Suppressor macrophage treated with lipopolysaccharide for 1 hour (primary cell): ENCODE measurements at places on chromosomes 2 and 18.

- DNase-seq = no peak
Observed at GRCh38 chr2:20207051-20207450, 17.9 kb downstream of the SDC1 start.

DNA sequence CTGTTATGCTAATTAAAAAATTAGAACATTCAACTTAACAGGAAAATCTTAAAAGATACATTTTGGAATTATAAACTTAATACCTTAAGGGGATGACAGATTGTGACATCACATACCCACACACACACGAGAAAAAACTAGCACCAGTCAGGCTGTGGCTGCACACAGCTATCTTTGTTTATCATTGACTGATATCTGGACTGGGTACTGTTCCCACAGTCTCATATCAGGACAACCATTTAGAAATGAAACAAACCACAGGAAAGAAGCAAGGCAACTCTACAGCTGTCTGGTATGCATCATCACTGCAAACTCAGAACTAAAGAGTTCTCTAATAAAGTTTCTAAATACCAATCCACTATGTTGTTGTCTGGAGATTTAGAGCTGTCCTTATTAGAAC, 210.9 kb upstream of the SMAD7 start:
- no peak for DNase-seq

GRCh38 chr2:122670897-122671296, 915.4 kb downstream of the TSN start:
- DNase-seq = no peak

DNA sequence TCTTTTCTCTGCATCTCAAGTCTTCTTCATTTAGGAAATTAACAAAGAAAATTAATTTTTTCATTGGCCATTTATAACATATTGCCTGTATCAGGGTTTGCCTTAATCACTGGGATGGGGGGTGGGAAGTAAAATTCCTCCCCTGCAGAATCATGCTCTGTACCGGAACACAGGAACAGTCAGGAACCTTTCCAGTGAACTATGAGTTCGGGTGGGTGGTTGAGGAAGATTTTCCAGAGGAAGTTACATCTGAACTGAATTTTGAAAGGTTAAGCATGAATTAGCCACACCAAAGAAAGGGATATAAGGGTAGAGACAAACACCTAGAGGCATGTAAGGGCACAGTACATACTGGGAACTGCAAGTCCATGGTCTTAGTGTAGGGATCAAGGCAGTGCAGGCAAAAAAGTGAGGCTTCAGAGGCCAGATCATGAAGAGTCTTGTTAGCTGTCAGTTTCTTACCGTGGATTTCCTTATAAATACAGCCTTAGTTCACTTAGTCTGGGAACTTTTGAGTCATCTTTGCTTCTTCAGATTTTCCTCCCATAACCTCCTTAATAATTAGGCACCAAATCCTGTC, 55.6 kb downstream of the FAM117B start:
- no peak for DNase-seq

- DNase-seq = no peak
Observed at GRCh38 chr2:237675316-237675715, 47.9 kb downstream of the LRRFIP1 start.

GRCh38 chr2:158381205-158381604, 75.3 kb downstream of the CCDC148 start:
- no peak for DNase-seq

- peak; percentile 79 for DNase-seq
Observed at GRCh38 chr2:197904446-197904845, 100.1 kb downstream of the PLCL1 start.

DNA sequence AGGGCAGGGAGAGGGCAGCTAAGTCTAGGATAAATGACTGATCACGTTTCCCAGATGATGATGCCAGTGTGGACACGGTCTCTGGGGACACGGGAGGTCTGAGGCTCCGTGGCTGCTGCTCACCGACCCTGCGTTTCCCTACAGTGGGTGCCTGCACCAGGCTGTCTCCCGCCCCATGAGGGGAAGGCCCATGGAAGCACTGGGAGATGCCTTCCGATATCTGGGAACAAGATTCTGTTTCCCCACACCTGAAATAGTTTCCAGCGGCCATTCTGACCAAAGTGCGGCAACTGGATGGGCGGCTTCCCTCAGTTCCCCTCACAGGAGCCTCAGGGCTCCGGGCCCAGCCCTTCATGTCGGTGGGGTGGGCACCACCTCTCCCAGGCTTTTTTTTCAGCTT, 83.1 kb downstream of the EDAR start:
- DNase-seq = no peak

GRCh38 chr2:18501156-18501555, 59.3 kb downstream of the RDH14 start:
- no peak for DNase-seq

DNA sequence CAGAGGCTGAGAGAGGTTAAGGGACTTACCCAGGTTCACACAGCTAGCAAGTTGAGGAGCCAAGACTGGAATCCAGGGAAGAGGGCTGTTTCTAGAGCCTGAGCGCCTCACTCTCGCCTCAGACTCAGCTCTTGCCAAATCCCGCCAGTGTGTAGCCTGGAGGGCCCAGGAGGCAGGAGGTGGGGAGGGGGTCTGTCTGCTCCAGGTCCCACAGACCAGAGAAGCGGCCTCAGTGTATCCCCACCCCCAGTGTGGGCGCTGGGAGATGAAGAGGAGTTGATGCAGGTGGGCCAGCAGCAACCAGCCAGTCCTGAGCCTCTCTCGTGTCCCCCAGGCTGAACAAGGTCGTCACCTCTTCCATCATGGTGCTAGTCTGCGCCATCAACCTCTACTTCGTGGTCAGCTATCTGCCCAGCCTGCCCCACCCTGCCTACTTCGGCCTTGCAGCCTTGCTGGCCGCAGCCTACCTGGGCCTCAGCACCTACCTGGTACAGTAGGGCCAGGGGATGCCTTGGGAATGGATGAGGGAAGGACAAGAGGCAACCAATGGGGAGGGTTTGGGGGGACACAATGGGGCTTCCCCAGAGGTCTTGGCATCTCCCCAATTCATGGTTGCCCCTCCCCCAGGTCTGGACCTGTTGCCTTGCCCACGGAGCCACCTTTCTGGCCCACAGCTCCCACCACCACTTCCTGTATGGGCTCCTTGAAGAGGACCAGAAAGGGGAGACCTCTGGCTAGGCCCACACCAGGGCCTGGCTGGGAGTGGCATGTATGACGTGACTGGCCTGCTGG, 5.2 kb upstream of the CTDSP1 start:
- no peak for DNase-seq

DNA sequence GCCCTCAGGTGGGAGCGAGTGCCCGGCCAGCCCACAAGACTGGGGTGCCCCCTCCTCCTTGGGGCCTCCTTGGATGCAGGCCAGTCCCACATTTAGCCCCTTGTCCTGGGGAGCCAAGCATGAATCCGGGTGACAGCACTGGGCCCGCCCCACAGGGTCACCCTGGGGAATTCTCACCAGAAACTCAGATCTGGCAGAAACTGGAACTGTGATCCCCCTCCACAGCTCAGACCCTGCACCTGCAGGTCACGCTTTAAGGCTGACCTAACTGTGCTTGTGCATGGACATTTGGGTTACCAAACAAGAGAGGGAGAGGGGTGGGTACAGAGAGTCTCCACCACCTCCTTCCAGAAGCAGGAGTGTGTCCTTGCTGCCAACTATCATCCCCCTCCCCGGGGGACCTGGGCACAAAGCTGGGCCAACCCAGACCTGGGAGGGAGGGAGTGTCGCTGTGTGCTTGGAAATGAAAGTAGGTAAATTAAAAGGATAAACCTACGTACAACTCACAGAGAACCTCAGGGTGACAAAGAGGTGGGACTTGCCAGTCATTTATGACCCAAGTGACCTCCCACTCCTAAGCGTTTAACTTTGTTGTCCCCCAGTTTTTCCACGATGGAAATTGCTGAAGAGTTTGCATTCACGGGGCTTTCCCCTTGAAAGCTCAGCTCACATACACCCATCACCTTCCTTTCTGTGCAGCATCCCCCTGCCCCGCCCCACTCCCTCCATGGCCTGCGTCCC, 9.1 kb downstream of the ITM2C start:
- no peak for DNase-seq

DNA sequence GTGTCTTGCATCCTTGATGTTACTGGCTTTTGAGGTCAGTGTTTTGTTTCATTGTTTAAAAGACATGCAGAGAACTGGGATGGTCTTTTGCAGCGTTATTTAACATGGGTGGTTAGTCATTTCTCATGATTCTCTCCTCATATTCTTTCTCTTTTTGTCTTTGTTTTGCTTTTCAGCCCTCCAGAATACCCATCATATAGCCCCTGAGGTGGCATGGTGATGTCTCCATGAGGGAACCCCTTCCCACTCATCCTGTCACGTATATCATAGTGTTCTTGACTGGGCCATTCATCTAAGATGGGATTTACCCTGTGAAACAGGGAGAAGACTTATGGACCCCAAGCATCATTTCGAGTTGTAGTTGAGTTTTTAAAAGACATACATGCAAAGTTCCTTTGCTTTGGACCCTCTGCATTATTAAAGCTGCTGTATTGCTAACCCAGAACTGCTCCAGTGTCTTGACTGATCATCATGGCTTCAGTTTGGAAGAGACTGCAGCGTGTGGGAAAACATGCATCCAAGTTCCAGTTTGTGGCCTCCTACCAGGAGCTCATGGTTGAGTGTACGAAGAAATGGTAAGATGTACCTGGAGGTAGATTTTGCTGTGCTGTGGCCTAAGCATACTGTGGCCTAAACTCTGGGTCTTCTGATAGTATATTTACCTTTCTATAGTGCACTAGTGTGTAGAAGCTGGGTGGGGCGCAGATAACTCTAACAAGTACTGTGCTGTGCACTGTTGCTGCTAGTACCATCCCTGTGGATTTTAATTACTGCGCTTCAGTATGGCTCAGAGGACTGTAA, 1.4 kb downstream of the EHBP1 start:
- DNase-seq = no peak

- DNase-seq = no peak
Observed at GRCh38 chr2:114039677-114040076, 149.8 kb downstream of the ACTR3 start.

DNA sequence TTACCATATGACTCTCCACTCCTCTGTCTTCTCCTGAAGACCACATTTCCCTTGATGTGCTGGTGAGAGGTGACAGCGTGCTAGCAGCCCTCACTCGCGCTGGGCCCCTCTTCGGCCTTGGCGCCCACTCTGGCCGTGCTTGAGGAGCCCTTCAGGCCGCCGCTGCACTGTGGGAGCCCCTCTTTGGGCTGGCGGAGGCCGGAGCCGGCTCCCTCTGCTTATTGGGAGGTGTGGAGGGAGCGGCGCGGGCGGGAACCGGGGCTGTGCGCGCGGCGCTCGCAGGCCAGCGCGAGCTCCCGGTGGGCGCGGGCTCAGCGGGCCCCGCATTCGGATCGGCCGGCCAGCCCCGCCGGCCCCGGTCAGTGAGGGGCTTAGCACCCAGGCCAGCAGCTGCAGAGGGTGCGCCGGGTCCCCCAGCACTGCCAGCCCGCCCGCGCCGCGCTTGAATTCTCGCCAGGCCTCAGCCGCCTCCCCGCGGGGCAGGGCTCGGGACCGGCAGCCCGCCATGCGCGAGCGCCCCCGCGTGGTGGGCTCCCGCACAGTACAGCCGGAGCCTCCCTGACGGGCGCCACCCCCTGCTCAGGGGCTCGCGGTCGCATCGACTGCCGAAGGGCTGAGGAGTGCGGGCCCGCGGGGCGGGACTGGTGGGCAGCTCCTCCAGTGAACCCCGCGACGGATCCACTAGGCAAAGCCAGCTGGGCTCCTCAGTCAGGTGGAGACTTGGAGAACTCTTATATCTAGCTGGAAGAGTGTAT, 246.6 kb upstream of the REG3G start:
- no peak for DNase-seq

GRCh38 chr18:41966943-41967342, 11.9 kb downstream of the PIK3C3 start:
- no peak for DNase-seq

GRCh38 chr2:240574386-240575100, 6.3 kb downstream of the RNPEPL1 start:
- DNase-seq = no peak

GRCh38 chr2:223868005-223868404, 30.6 kb upstream of the AP1S3 start:
- DNase-seq = no peak

GRCh38 chr18:4017480-4017879, 437.6 kb downstream of the DLGAP1 start:
- DNase-seq = peak; percentile 18

DNA sequence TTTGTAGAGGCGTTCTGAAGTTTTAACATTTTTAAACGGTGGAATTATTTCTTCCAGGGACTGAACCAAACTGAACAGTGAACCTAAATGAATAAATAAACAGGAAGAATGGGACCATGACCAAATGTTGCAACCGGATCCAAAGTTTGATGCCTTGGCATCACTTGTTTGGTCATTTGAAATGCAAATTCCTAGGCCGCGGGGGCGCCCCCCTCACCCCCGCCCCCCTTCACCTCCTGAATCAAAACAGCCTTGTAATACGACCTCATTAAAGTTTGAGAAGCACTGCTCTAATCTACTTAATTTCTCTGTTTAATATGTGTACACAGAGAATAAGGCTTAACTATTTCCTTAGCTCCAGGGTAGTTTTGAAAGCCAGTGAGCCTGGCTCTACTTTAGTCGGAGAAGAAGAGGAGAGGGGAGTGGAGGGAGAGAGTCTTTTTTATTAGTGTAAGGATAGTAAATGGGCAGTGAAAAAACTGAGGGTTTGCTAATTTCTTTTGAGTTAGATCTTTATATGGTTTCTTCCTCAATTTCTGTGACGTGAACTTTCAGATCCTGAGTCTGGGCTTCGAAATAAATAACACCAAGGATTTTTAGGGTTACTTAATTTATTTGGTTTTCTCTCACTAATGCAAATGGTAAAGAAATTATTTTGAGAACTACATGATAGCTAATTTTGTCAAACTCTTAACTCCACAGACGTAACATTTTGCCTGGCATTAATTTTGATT, 5.7 kb downstream of the C2orf80 start:
- DNase-seq = peak; percentile 27

- DNase-seq = no peak
Observed at GRCh38 chr2:186459009-186459408, 27.1 kb upstream of the ZC3H15 start.

- DNase-seq = peak; percentile 79
Observed at GRCh38 chr2:16633621-16634430, 31.8 kb downstream of the CYRIA start.
